CMK (cell line): ENCODE measurements at places on chromosomes 16 and 17.

DNA sequence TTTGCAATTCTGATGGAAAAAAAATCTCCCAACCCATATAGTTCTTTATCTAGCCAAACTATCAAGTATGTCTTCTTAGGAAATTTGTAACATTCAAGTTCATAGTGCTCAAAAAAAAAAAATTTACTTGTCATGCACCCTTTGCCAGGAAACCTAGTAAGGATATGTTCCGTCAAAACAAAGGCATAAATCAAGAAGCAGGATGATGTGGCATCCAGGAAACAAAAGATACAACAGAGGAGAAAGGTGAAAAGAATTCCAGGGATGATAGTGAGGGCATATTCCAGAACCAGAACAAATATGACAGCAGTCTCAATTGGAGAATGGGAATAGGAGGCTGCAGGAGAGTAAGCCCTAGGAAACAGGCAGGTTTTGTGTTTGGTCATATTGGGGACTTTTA is 104.6 kb downstream of the SPAG9 start:
- DNase-seq = no peak

GRCh38 chr16:80900593-80900954 is 96.2 kb upstream of the CDYL2 start:
- no peak for DNase-seq

- no peak for DNase-seq
Observed at GRCh38 chr17:17792037-17792550, 44.7 kb downstream of the SREBF1 start.

- DNase-seq = no peak
Observed at GRCh38 chr17:41652461-41652970, 28.1 kb upstream of the KRT17 start.
